ENCODE measurements at places on chromosomes 7 and 10. TPM values are rescaled to one million over a fixed set of nuclear protein-coding genes. Genes with fewer than 3 reads are reported as not detected.

DNA sequence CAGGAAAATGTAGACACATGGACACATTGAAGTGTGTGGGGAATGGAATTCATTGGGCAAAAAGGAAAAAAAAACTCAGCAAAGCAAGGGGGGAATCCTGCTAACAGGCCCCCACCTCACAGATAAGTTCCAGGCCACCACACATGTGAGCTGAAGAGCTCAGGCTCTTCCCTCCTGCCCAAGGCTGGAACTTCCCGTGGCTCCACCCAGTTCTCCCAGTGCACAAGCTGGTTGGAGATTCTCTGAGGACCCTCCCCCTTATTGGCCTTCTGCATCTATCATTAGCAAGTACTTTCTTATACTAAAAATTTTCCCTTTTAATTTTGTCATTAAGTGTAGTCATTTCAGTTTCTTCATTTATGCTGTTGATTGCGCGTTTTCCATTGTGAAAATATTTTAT, 190.8 kb downstream of the CCSER2 start:
- no peak for DNase-seq

DNA sequence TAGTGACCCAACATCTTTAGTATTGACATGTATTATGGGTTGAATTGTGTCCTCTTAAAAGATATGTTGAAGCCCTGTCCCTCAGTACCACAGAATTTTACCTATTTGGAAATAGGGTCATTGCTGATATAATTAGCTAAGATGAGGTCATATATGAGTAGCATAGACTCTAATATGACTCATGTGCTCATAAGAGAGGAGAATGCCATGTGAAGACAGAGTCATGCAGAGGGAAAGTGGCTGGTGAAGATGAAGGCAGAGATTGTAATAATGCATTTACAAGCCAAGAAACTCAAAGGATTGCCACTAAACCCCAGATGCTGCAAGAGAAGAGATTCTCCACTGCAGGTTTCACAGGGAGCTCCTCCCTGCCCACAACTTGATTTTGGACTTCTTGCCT, 496.4 kb downstream of the KIF20B start:
- DNase-seq, result no peak

DNA sequence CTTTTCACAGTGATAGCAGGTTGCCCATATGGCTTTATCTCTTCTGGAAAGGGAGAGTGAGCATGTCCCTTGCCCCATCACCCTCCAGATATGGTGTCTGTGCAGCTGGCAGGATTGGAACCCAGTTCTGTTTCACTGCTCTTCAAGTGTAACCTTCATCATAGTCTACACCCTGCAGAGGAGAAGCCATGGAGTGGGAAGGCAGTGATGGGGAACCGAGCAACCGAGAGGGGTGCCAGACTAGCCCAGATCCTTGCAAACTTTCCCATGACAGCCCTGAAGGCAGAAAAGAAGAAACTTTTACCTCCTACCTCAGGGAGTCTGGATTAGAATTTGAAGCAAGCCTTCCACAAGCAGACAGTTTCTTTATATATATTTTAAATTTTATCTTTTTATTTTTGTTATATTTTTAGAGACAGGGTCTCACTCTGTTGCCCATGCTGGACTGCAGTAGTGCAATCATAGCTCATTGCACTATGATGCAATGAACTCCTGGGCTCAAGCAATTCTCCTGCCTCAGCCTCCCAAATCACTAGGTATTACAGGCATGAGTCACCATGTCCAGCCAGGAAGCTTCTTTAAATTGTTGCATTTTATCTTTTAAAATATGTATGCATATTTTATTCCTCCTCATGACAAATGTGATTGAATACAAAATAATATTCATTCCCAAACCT, 133.3 kb downstream of the KCNMA1 start:
- no peak for DNase-seq

Gene FFAR4
- total RNA-seq, result 0.16 TPM

Gene NRP1
- total RNA-seq, result 172 TPM

DNA sequence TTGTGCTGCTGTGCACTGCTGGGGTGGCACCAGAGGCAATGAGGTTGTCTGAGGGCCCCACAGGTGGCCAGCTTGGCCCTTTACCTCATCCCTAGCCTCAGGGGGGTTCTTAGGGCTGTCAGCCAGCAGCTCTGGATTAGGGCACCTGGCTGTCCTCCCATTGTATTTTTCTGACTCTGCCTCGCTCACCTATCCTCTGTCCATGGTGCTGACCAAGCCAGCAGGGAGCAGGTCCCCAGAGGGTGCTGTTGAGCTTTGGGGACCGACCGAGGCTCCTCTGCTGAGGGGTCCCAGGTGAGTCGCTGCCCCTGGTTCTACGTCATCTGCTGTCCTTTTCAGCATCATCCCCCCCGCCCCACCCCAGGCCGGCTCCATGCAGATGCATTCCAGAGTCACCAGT, 32.1 kb upstream of the ZNF735 start:
- no peak for DNase-seq

Gene IGFBP3
- total RNA-seq, result 150 TPM

DNA sequence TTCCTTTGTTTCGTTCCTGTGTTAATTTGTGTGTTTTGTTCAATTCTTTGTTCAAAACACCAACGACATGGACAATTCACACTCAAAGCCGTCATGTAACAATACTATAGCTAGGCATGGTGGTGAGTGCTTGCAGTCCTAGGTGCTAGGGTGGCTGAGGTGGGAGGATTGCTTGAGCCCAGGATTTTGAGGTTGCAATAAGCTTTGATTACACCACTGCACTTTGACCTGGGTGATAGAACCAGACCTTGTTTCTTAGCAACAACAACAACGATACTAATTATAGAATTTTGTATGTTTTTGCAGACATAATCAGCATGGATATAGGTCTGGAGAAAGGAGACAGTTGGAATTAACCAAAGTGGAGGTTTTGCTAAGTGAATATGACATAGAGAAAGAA, 936.2 kb downstream of the PCDH15 start:
- DNase-seq, result no peak

DNA sequence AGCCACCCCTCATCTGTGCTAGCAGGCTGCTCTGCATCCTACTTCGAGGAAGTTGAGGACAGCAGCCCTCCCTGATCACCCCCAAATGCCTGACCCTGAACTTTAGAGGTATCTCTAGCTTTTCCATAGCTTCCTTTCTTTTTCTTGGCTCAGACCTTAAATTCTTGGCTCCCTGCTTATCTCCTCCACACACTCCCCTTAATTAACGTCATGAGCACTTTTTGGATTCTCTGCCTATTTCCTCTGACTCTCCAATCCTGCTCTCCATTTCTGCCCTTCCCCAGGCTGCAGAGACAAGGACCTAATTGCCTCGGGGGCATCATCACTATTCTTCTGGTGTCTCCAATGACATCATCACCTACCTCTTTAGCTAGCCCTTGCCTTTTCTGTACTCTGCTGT, 40.8 kb upstream of the SEC61G start:
- DNase-seq, result no peak

- DNase-seq, result peak; percentile 65
These were observed 27.3 kb upstream of the KMT2C start for GRCh38 chr7:152462995-152463708.

- DNase-seq, result no peak
These were observed 151.6 kb downstream of the KIAA1217 start for GRCh38 chr10:24360282-24361127.

DNA sequence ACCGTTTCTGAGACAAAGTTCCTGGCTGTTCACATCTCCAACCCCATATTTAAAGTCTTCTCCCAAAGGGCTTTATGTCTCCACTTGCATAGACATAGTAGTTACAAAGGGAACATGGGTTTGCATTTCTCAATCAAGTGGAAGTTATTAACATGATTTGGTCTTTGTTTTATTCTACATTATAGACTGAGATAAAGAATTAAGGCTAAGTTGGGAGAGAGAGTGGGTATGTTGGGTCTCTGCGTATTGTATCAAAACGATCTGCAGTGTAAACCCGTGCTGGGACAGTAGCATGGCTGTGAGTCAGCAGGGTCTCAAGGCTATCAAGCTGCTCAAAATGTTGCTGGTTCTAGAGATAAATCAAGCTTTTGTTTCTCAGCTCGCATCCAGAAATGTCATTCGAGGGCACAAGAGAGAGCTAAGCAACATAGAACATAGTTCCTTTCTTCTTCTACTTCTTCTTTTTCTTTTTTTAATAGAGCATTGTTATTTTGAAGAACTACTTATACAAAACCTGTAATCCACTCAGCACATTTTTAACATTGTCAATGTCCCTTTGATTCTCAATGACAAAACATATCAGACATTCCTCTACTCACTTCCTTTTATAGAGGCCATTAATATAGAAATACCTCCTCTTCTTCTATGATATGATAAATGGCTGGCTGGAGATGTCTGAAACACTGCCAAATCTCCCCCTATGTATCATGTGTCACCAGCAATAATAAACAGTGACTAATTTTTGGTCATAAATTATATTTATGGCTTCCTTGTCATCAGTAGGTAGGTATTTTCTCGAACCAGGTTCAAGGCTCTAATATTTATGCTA, 34.5 kb upstream of the RHOBTB1 start:
- DNase-seq, result no peak

DNA sequence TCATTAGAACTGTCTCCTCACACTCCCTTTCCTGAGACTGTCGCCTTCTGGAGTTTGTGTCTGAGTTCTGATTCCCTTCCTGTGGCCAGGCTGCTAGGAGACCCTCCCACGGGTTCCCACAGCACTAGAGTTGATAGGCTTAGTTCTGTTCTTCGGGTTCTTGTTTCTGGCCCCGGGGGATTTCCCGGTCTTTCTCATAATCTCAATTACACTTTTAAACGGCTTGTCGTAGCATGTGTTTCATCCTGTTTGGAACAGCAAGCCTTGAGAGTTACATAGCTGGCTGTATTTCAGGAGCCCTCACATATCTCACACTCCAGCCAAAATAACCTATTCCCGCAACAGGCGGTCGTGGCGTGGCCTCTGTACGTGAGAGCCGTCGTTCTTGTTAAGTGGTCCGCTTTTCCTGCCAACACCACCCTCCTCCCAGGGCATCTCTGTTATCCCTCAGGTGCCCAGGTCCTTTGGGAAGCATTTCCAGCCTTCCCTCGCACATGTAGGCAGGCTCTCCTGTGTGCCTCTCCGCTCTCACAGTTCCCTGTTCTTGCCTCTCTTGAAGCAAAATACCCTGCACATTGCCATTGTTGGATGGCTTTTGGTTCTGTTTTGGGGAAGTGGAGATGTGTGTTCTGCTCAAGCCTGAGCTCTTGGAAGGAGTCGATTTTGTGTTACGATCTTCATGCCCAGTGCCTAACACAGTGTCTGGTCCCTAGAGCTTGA, 46.0 kb downstream of the CDC123 start:
- DNase-seq, result no peak

Measured in urinary bladder (tissue), 4 donors.